NCI-H2107 (cell line): ENCODE measurements at places on chromosomes 6 and 20.

DNA sequence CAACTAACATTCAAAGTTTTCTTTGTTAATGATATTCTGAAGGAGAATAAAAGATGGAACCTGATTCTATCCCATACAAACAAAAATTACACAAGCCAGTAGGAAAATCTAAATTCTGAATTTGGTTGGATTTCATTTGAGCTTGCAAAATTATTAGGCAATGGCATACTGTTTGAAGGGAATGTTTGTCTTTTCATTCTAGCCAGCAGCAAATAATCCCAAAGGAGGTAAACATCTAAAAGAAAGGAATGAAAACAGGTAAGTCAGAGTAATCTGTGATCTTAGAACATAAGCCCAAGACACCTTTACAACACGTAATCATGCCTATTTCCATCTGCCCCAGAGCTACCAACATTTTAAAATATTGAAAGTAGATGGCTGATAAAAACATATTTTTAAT is 482.1 kb upstream of the CITED2 start:
- no peak for DNase-seq

DNA sequence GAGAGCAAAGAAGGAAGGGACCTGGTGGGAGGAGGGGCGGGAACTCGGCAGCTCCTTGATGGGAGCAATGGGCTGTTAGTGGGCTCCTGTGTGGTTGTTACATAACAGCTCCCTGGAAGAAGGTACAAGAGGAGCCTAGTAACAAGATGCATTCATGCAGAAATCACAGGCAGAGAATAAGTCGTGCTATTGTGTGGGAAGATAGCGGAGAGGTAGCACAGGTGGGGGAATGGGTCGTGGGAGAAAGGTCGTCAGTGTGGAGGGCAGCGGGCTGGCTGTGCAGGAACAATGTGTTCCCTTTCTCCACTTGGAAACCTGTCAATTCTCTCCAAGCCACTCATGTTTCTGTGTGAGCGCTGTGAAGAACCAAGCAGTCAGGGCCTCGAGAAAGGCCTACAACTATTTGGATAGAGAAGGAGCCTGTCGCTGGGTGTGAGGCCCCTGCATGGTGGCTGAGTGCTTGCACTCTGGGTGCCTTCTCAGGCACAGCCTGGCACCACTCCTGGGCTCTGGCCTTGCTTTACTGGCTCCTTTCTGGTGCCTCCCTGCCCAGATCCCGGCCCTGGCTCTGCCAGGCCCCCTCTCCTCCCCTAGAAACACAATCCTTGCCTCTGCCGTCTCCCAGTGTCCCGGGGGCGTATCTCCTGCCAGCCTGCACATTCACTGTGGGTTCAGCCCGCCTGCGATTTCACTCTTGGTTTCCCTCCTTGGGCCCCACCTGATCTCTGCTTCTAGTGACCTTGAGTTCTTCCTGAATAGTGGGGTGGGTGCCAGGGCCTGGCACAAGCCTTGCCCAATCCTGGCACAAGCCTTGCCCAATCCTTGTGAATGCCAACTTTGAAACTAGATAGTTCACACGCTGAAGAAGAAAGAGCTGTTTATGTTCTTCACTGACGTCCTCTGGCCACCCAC is 7.4 kb upstream of the FGD2 start:
- DNase-seq, result no peak

GRCh38 chr6:90533615-90534336 is 53.1 kb downstream of the MAP3K7 start:
- DNase-seq, result no peak

DNA sequence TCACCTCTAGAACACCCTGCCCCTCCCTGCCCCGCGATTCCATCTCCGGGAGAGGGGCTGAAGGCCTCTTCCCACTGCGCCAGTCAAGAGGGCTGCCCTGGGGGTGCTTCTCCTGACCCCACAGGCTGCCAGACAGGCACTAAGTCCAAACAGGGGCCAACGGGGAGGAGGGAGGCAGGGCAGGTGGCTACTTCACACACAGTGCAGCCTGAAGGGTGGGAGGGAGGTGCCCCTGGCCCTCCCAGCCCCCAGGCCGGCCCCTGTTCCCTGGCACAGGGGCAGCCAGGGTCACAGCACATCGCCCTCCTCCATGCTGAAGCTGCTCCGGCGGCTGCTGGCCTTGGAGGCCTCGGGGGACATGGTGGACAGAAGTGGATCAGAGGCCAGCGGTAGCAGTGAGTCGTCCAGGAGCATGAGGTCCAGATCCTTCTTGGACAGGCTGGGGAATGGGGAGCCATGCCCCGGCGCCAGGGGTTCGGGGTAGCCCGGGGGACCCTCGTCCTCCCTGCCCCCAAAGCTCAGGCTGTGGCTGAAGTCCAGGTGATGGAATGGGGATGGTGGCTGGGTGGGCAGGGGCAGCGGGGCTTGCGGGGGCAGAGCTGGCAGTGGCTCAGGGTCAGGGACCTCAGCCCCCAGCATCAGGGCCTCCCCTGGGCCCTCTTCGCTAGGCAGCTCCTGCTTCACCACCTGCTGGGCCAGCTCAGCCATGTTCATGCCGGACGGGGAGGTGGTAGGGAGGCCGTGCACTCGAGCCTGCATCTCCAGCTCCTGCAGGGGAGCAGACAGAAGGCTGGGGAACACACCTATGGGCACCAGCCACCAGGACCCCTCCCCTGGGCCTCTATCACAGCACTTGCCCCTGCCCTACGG is 46.3 kb downstream of the MDFI start:
- DNase-seq, result no peak

- no peak for DNase-seq
Observed at GRCh38 chr6:41442800-41443501, 103.2 kb upstream of the FOXP4 start.

- no peak for DNase-seq
Observed at GRCh38 chr6:156410649-156411048, 366.5 kb upstream of the ARID1B start.

GRCh38 chr6:89139509-89140346 is 6.1 kb upstream of the PM20D2 start:
- no peak for DNase-seq

GRCh38 chr6:77038807-77039206 is 424.5 kb downstream of the HTR1B start:
- DNase-seq, result no peak

- no peak for DNase-seq
Observed at GRCh38 chr6:4971851-4972250, 32.0 kb downstream of the RPP40 start.

DNA sequence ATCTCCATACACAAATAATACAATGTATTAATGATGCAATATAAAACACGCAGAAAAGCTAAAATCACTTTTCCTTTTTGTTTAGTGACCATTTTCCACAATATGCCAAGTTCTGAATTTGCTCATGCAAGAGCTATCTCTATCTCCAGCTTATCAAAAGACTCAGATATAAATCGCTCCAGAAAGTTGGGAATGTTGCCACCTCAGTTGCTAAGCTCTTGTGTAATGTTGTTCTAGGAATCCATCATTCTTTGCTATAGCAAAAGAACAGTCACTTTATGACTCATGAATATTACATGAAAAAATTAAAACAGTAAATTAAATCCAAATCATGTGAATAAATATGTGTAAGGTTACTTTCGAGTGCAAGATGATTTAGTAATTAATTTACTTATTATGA is 8.7 kb downstream of the PLAGL1 start:
- DNase-seq, result no peak

DNA sequence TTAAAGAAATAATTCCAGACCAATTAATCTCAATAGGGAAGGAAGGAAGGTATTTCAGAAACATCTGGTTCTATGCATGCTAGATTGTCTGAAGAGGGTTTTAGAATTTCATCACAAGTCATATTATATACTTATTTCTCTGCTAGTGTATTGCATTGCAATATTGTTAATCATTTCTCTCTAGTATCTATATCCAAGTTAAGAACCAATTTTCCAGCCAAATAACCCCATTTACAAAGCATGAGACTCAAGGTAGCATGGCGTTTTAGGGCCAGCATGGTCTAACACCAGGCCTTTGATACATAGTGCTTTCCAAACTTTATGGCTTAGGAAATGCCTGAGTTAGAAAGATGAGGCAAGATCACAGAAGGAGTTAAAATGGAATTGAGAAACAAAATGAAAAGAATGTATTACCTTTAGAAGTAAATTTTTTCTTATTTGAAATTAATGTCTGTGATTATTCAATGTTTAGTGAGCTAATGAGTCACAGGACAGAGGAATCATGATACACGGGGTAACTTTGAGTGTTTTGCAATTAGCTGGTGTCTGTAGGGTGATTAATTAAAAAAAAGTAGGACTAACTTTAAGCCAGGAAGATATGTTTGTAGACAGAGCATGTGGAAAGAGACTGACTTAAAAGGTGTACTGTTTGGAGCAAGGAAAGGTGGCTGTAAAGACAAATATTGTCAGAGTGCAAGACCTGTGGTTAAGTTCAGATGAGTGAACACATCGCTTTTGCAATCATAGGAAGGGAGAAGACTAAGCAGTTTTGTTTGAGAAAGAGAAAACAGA is 1006.2 kb upstream of the CITED2 start:
- no peak for DNase-seq

- no peak for DNase-seq
Observed at GRCh38 chr20:10802236-10802635, 128.4 kb upstream of the JAG1 start.

DNA sequence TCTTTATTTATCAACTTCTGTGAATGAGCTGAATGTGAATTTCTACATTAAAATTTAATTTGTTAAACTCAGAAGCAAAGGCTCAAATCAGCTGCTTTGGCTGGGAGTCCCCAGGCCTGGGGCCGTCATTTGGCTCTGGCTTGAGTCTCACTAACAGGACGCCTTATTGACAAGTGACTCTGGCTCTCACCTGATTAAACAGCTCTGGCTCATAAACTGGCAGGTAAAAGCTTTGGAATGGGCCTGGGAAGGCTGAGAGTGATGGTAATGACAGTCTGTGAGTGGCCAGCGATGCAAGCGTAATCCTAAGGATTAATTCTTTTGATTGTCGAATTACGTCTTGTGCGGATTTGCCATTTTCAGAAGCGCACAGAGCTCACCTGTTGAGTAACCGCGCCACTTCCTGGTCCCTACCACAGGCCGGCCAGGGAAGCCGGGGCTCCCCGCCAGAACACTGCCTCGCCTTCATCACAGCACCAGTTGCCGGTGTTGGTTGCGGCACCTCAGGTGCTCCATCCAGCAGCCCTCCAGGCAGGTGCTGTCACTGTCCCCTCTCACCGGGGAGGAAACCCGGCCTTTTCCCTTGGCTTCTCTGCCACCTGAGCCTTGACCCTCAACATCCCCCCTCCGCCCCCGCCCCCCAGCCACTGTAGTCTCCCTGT is 110.7 kb downstream of the ZDHHC14 start:
- no peak for DNase-seq

GRCh38 chr6:29938746-29939508 is 3.4 kb upstream of the HLA-A start:
- no peak for DNase-seq

- DNase-seq, result no peak
Observed at GRCh38 chr6:142412241-142412640, 110.4 kb downstream of the ADGRG6 start.

- no peak for DNase-seq
Observed at GRCh38 chr6:74671558-74672025, 534.3 kb downstream of the COL12A1 start.

DNA sequence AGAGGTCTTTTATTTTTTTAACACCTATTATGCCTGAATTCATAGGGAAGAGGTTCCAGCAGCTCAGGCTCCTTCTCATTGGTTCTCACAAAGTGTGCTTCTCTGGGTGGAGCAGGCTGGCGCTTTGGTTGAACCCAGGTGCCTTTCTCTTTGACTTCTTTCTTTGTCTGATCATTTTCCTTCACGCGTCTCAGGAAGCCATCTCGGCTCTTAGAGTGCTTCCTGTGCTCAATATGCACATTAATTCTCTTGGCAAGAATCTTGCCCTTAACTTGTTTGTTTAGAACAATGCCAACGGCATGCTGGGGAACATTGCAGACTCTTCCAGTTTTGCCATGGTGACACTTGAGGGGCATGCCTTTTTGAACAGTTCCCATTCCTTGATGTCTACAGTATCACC is 44.2 kb upstream of the RNF24 start:
- DNase-seq, result no peak

DNA sequence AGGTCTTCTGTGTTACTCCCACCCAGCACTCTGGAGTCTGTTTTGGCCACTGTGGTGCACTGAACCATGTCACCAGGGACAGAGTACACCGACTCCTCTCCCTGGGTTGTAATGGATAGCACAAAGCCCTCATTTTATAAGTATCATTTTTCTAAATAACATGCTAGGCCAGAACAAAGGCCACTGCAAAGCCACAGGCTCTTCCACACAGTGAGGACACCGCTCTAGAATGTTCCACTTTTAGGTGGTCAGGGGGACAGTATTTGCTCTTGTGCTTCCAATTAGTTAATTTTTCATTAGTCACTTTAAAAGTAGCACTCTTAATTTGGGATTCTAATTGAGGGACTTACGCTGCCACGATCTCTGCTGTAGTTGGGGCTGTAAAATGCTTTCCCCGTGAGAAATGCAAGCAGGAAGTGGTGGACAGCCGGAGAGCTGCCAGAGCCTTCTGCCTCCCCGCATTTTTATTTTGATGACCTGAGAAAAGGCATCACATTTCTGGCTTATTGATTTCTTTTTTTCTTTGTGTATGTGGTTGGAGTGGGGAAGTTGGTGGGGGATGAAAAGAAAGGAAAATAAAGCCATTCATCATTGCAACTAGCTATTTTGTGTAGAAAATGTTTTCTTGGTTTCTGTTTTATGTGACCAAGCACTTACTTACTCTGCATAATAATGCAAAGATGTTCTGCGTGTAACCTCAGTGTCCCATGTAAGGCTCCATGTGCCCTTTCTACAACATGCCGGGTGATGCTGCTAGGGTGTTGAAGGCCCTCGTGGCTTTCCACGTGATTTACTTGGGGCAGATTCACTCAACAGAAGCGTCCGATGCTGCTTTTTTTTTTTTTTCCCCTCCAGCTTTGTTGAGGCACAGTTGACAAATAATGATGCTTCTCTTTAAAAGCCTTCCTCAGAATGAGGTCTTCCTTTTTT is 195.9 kb downstream of the SASH1 start:
- no peak for DNase-seq

- DNase-seq, result no peak
Observed at GRCh38 chr20:17645546-17646208, 36.4 kb downstream of the RRBP1 start.

GRCh38 chr6:163984124-163984936 is 569.8 kb downstream of the QKI start:
- DNase-seq, result no peak

DNA sequence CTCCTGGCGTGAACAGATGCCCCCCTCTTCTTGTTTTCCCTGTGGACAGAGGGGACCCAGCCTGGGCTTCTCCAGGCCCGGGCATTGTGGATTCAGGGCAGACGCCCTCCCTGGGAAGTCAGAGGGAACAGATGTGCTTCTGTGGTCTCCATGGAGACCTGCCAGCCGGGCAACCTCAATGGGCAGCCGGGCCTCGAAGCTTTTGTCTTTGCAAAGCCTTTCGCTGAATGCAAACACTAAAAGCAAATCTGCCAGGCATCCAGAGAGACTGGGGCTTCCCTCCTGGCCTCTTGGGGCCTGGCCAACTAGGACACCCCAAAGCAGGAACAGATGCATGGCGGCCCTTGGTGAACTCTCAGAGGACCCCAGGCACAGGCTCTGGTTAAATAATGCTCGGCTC is 370.0 kb upstream of the SULF2 start:
- DNase-seq, result peak; percentile 21

GRCh38 chr6:101582792-101583191 is 189.3 kb downstream of the GRIK2 start:
- DNase-seq, result no peak
